ENCODE measurements at places on chromosomes 7 and 10. TPM values are rescaled to one million over a fixed set of nuclear protein-coding genes. Genes with fewer than 3 reads are reported as not detected.

DNA sequence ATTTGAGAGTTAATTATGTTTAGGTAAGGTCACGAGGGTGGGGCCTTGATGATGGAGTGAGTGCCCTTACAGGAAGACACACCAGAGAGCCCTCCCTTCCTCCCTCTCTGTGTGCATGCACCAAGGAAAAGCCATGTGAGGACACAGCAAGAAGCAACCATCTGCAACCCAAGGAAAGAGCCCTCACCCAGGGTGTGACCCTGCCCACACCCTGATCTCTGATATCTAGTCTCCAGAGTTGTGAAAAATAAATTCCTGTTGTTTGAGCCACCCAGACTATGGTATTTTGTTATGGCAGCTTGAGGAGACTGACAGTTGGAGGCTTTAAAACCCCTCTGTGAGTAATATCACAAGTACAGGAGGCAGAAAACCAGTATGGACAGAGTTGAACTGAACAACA, 15.0 kb upstream of the MCM10 start:
- H3K36me3 ChIP-seq: peaks cover 3% of the 10 kb centered on the region
- DNase-seq: no peak
- no peak overlapping the region for H3K4me3 ChIP-seq
- no peak overlapping the region for H3K27ac ChIP-seq
- H3K4me1 ChIP-seq: no peaks in the 10 kb centered on the region
- no peaks in the 10 kb centered on the region for H3K27me3 ChIP-seq

- H3K36me3 ChIP-seq: no peaks in the 10 kb centered on the region
- DNase-seq: no peak
- H3K27me3 ChIP-seq: no peaks in the 10 kb centered on the region
- H3K4me3 ChIP-seq: no peak overlapping the region
- no peaks in the 10 kb centered on the region for H3K4me1 ChIP-seq
These were observed 569.6 kb downstream of the LRMDA start for GRCh38 chr10:76001019-76001418.

DNA sequence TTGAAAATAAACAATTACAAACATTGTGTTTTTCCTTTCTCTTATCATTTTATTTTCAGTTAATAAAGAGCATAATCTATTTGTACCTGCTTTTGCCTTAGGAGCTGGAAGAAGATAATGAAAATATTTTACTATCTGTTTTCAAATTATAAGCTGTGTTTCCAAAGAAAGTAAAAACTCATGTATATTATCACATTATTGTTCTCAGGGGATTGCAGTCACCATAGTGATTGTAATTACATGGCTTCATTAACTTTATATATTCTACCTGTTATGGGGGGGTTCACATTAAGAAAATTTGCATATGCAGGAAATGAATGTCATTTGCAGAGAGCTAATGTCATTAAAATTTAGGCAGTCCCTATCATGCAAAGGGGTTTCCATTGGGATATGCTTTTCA, 542.3 kb downstream of the NXPH1 start:
- no peak overlapping the region for H3K27ac ChIP-seq
- H3K36me3 ChIP-seq: no peaks in the 10 kb centered on the region
- no peaks in the 10 kb centered on the region for H3K4me1 ChIP-seq
- no peak for DNase-seq
- H3K4me3 ChIP-seq: no peak overlapping the region

DNA sequence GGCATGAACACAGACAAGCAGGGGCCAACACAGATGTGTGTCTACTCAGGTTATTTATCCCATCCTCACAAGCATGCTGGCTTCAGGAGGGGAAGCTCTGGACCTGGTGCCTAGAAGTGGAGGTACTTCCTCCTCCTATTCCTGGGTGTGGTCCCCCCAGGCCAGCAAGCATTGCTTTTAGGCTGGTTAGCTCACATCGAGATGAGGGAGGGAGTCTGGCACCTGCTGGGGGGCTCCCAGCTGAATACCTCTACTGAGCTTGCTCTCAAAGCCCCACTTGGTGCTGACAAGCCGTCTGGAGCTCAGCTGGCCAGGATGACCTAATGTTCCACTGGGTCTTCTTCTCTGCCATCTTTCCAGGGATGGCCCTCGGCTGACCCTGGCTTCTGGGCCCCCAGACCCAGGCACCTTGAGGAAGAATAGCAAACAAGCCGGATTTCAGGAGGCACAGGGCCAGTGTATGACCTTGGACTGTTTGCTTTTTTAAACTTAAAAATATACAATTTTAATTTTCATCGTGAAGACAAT, 26.8 kb downstream of the FAM241B start:
- H3K27me3 ChIP-seq: no peaks in the 10 kb centered on the region
- DNase-seq: no peak
- no peaks in the 10 kb centered on the region for H3K4me1 ChIP-seq
- no peaks in the 10 kb centered on the region for H3K36me3 ChIP-seq

GRCh38 chr10:52682766-52683165, 89.8 kb downstream of the MBL2 start:
- DNase-seq: no peak
- H3K27ac ChIP-seq: no peak overlapping the region
- no peaks in the 10 kb centered on the region for H3K36me3 ChIP-seq
- no peak overlapping the region for H3K4me3 ChIP-seq
- H3K4me1 ChIP-seq: no peaks in the 10 kb centered on the region

DNA sequence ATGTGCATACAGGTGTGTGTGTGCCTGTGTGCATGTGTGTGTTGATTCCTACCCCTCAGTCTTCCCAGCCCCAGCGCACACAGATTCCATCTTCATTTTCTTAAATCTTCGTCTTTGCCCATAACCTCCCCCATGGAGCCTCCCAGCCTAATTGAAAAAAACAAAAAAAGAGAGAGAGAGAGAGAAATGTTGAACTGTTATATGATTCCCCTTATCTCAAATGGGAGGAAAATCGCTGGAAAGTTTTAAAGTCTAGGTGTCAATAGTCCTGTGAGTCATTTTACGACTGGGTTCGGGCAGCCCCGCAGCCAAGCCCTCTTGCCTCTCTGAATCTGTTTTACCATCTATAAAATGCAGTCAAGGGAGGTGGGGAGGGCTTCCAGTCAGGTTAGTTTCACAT, 60.9 kb downstream of the SPOCK2 start:
- H3K4me1 ChIP-seq: no peaks in the 10 kb centered on the region
- no peak for DNase-seq
- no peak overlapping the region for H3K27ac ChIP-seq
- no peaks in the 10 kb centered on the region for H3K36me3 ChIP-seq
- H3K27me3 ChIP-seq: no peaks in the 10 kb centered on the region

DNA sequence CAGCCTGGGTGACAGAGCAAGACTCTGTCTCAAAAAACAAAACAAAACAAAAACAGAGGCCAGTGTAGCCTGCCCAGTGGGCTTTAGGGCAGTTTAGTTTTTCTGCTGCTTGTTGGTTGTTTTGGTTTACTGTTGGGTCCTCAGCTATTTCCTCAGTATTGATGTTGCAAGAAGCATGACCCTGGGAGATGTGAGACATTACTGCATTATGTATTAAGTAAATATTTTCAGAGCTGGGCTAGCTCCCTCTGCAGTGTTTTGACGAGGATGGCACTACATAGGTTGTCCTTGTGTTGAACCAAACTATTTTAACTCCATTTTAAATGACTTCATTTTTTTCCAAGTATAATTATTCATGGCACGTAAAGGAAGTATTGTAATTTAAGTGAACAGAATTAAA, 4.8 kb downstream of the AKAP9 start:
- no peak overlapping the region for H3K27ac ChIP-seq
- H3K4me1 ChIP-seq: peaks cover 4% of the 10 kb centered on the region
- no peaks in the 10 kb centered on the region for H3K36me3 ChIP-seq
- H3K4me3 ChIP-seq: no peak overlapping the region
- DNase-seq: no peak

- no peak overlapping the region for H3K27ac ChIP-seq
- peaks cover 22% of the 10 kb centered on the region for H3K4me1 ChIP-seq
- no peaks in the 10 kb centered on the region for H3K27me3 ChIP-seq
- no peak for DNase-seq
- H3K36me3 ChIP-seq: no peaks in the 10 kb centered on the region
These were observed 5.0 kb downstream of the TCF7L2 start for GRCh38 chr10:112954974-112955581.

DNA sequence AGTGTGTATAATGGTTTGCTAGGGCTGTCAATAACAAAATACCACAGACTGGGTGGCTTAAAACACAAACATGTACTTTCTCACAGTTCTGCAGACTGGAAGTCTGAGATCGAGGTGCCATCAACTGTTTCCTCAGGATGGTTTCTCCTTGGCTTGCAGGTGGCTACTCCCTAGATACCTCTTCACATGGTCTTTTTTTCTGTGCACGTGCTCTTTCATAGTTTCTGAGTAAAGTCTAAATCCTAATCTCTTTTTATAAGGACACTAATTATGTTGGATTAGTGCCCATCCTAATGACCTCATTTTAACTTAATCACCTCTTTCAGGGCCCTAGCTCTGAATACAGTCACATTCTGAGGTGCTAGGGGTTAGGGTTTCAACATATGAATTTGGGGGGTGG, 65.9 kb downstream of the AMPH start:
- H3K27me3 ChIP-seq: no peaks in the 10 kb centered on the region
- no peak overlapping the region for H3K27ac ChIP-seq
- no peak overlapping the region for H3K4me3 ChIP-seq

- peaks cover 57% of the 10 kb centered on the region for H3K36me3 ChIP-seq
- DNase-seq: no peak
- no peak overlapping the region for H3K27ac ChIP-seq
- H3K27me3 ChIP-seq: no peaks in the 10 kb centered on the region
These were observed 116.0 kb downstream of the LARP4B start for GRCh38 chr10:815338-816090.

GRCh38 chr10:98619446-98619845, 172.7 kb upstream of the HPS1 start:
- H3K36me3 ChIP-seq: no peaks in the 10 kb centered on the region
- H3K4me1 ChIP-seq: no peaks in the 10 kb centered on the region
- H3K27me3 ChIP-seq: no peaks in the 10 kb centered on the region
- DNase-seq: no peak

GRCh38 chr10:81027706-81028105, 490.0 kb downstream of the SH2D4B start:
- H3K4me1 ChIP-seq: no peaks in the 10 kb centered on the region
- no peak for DNase-seq
- no peaks in the 10 kb centered on the region for H3K27me3 ChIP-seq
- H3K4me3 ChIP-seq: no peak overlapping the region
- no peak overlapping the region for H3K27ac ChIP-seq

GRCh38 chr7:15215616-15216015, 313.1 kb upstream of the DGKB start:
- no peaks in the 10 kb centered on the region for H3K36me3 ChIP-seq
- H3K27ac ChIP-seq: no peak overlapping the region
- no peaks in the 10 kb centered on the region for H3K4me1 ChIP-seq
- no peak overlapping the region for H3K4me3 ChIP-seq
- no peak for DNase-seq
- H3K27me3 ChIP-seq: no peaks in the 10 kb centered on the region

DNA sequence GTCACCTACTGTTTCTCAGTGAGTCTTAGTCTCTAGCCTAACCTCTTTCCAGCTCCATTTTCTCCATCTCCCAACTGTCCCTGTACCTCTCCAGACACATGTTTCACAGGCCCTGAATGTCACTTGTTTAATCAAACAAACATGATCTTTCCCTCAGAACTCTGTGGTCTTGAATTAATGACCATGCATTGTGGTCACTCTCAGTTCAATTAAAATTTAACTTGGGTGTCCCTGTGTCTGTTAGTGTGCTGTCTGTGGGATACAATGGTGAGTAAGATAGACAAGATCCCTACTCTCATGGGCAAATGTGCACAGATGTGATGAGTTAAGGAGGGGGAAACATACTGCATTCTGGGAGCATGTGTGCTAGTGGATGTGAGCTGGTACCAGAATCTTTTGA, 65.0 kb downstream of the RBM33 start:
- DNase-seq: no peak
- H3K4me1 ChIP-seq: peaks cover 15% of the 10 kb centered on the region
- H3K27ac ChIP-seq: no peak overlapping the region
- H3K4me3 ChIP-seq: no peak overlapping the region
- no peaks in the 10 kb centered on the region for H3K27me3 ChIP-seq
- peaks cover 45% of the 10 kb centered on the region for H3K36me3 ChIP-seq

DNA sequence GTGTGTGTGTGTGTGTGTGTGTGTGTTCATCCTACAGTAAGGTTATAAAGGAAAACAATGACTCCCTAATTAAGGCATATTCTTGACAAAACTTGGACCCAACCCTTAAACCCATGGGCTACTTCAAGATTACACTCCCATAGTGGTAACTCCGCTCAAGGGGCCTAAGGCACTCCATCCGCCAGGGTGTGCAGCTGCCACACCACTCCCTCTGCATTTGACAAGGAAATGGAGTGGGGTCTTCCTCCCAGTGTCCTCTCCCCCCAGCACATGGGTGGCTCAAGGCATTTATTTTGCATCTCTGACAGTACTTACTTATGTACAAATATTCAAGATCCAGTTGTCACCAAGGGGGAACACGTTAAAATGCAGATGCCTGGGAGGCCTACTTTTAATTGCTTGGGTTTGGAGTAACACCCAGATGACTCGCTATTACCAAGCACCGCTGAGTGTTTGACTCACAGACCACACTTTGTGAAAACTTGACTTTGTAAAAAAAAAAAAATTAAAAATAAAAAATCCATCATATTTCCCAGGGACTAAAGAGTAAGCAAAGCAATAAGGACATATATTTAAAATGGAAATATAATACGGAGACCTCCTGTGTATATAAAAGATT, 53.0 kb upstream of the AGR3 start:
- H3K27ac ChIP-seq: no peak overlapping the region
- no peaks in the 10 kb centered on the region for H3K36me3 ChIP-seq
- no peaks in the 10 kb centered on the region for H3K4me1 ChIP-seq
- H3K27me3 ChIP-seq: no peaks in the 10 kb centered on the region
- DNase-seq: no peak

DNA sequence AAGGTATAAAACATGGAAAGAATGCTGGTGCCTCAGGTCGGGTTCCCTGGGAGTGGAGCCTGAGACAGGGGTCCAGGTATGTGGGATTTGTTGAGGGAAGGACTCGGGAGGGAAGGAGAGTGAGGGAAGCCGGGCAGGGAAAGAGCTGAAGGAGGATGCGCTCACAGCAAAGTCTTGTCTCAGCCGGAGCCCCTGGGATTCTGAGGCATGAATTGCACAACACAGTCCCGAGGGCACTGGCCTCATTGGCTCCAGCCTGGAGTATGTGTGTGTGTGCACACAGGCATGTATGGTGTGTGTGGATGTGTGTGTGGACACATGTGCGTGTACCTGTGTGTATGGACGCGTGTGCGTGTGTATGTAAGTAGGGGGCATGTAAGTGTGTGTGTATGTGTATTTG, 87.4 kb downstream of the WDFY4 start:
- DNase-seq: no peak
- H3K4me1 ChIP-seq: no peaks in the 10 kb centered on the region
- H3K27me3 ChIP-seq: no peaks in the 10 kb centered on the region
- no peaks in the 10 kb centered on the region for H3K36me3 ChIP-seq
- H3K27ac ChIP-seq: no peak overlapping the region

- no peak overlapping the region for H3K4me3 ChIP-seq
- no peaks in the 10 kb centered on the region for H3K27me3 ChIP-seq
These were observed 15.3 kb downstream of the GHRHR start for GRCh38 chr7:30979027-30979426.

The ZNF365 gene
- 1.0 TPM for total RNA-seq

The CHST3 gene
- total RNA-seq: 31.5 TPM

The SVIL gene
- 94.4 TPM for total RNA-seq

The AMZ1 gene
- 0.16 TPM for total RNA-seq

The TUBAL3 gene
- total RNA-seq: 0.44 TPM

The UTF1 gene
- not detected for total RNA-seq
